ENCODE measurements at places on chromosomes 5 and 9.
A peak's percentile ranks its signal among the peaks of the same experiment; 100 is the strongest.

DNA sequence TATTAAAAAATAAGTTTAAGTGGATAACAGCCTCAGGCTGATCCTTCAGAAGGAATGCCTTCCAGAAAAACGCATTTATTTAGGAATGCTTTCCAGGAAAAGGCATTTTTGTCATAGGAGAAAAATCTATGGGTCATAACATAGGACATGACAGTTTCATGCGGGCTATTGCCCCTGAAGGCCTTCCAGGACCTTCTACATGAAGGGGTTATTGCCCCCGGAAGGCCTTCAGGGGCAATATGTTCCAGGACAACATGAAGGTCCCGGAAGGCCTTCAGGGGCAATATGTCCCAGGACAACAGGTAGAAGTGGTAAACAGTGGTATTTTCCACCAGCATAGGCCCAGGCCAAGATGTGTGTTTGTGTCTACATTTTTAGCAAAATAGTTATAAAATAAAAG lies 191.3 kb upstream of the RASA1 start:
- no peak for DNase-seq

- DNase-seq: no peak
Measured at GRCh38 chr5:142780871-142781270, 10.7 kb downstream of the ARHGAP26 start.

- no peak for DNase-seq
Measured at GRCh38 chr9:111909444-111909843, 12.8 kb downstream of the UGCG start.

GRCh38 chr5:137622850-137623249 lies 113.0 kb downstream of the KLHL3 start:
- no peak for DNase-seq

GRCh38 chr5:179763215-179763945 lies 30.4 kb upstream of the LTC4S start:
- peak; percentile 37 for DNase-seq

DNA sequence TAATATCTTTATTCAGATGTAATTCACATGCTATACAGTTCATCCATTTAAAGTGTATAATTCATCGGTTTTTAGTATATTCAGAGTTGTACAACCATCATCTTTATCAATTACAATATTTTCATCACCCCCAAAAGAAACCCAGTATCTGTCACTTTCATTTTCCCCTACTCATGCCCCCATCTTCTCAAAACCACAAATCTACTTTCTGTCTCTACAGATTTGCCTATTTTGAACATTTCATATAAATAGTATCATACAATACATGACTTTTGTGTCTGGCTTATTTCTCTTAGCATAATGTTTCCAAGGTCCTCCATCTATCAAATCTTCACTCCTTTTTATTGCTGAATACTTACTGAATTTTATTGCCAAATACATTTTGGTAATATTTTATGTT lies 305.1 kb upstream of the SGCD start:
- DNase-seq: no peak

DNA sequence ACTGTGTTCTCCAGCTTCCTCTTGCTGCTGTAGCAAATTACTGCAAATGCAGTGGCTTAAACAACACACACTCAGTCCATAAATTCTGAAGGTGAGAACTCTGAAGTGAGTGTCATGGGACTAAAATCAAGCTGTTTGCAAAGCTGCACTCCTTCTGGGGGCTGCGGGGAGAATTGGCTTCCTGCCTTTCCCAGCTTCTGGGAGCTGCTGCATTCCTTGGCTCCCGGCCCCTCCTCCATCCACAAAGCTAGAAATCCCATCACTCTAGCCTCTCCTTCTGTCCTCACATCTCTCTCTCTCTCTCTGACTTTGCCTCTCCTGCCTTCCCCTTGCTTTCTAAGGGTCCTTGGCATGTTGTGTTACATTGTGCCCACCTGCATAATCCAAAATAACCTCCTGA lies 14.2 kb upstream of the MED10 start:
- DNase-seq: no peak

DNA sequence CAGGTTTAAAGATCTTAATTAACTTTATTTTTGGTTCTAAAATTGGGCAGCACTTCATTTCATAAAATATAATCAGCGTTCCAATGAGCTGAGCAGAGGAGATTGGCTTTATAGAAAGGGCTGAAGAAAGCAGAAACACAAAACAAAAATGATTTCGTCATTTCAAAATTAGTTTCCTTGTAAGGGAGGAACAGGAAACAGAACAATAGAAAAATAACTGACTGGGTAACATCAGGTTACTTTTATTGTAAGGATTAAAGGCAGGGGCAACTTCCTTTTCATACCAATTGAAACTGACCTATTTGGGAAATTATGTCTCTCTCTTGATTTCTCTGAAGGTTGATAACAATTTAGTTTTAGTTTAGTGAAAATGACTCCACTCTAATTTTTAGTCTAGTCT lies 157.1 kb downstream of the ATP10B start:
- DNase-seq: no peak

- DNase-seq: no peak
Measured at GRCh38 chr9:4970970-4971641, 14.0 kb upstream of the JAK2 start.

GRCh38 chr9:5608298-5609225 lies 20.3 kb upstream of the RIC1 start:
- no peak for DNase-seq

- no peak for DNase-seq
Measured at GRCh38 chr5:121967187-121967586, 5.4 kb downstream of the SRFBP1 start.

GRCh38 chr5:179762781-179763176 lies 30.2 kb downstream of the MAML1 start:
- no peak for DNase-seq

- DNase-seq: no peak
Measured at GRCh38 chr5:1430121-1430795, 15.0 kb downstream of the SLC6A3 start.

DNA sequence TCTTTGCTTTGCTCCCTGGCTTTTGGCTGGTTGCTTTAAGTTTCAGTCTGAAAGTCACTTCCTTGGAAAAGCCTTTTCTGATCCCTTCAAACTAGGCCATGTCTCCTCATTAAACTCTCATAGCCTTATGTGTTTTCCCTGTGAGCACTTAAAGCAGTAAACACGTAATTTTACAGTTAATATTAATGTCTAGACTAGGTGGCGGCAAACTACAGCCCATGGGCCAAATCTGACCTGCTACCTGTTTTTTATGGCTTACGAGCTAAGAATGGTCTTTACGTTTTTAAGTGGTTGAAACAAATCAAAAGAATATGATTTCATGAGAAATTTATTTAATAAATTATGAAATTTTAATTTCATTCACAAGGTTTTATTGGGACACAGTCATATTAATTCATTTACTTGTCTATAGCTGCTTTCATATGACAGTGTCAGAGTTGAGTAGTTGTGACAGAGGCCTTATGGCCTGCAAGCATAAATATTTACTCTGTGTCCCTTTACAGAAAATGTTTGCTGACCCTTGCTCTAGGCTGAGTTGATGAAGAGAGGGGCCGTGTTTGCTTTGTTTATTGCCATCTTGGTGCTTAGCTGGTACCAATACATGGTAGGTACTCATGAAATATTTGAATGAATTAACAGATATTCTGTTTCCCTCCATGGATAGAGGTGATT lies 7.4 kb downstream of the SLC44A1 start:
- no peak for DNase-seq

DNA sequence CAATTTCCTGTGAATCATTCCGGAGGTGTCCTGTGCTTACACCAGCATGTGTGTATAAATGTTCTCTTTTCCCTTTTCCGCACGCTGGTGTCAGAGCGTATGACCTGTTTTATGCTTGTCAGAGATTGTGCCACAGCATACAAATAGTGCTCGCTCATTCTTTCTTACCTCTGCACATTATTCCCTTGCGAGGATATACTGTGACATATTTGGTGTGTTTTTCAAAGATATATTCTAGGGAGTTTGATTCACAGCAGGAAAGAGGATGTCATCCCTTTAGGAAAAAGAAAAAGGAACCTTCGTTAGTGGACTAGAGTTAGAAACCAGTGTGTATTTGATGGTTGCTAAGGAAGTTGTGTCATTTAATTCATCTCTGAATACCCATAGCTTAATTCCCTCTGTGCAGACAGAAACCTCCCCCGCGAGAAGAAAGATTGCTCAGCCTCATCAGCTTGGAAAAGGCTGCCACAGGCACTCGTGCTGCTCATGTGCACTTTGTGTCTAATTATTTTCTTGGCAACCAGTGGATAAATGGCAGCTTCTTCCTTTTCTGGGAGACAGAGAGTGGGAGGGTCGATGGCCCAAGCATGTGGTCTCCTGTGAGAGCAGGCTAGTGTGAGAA lies 14.7 kb upstream of the CCIN start:
- no peak for DNase-seq

DNA sequence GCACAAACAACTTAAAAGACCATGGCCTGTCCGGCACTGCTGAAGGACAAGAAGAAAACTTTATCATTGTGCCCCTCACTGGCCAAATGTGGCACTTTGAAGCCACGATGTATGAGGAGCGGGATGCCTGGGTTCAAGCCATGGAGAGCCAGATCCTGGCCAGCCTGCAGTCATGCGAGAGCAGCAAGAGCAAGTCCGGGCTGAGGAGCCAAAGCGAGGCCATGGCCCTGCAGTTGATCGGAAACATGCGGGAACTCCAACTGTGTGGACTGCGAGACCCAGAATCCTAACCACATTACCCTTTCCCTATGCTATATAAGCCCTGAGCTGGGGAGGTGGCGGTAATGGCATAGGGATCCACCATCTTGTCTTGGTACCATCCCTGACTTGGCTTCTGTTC lies 497.9 kb downstream of the ANXA1 start:
- no peak for DNase-seq

- peak; percentile 2 for DNase-seq
Measured at GRCh38 chr5:110757118-110757729, 18.4 kb downstream of the SLC25A46 start.

- DNase-seq: no peak
Measured at GRCh38 chr5:146565764-146566367, 49.9 kb upstream of the GPR151 start.

- DNase-seq: no peak
Measured at GRCh38 chr9:87270221-87270847, 227.3 kb upstream of the DAPK1 start.

DNA sequence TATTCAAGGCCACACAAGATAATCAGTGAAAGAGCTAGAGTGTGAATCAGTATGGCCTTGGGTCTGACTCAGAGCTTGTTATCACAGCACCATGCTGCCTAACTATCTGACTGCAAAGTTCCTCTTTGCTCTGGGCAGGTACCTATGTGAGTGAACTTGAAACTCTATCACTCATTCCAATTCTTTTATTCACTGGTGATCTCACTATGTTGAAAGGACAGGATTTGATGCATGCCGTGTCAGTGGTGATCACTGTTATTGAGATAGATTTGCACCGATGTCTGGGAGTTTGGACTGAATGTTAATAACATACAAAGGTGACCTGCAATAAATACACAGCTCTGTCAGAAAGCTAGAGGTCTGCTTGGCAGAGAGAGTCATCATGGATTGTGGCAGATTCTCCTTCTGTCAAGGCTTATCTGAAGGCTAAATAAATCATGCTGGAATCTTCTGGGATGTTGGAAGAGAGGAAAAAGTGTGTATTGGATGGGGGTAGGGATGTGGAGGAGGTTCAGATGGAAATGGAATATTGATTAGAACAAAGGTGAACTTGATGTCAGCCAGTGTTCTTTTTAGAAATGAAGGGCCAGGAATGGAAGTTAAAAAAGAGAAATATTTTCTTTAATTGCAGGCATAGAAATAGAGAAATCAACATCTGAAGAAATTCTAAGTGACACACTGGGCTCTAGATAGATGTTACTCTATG lies 91.8 kb upstream of the TNC start:
- no peak for DNase-seq

- no peak for DNase-seq
Measured at GRCh38 chr5:160363660-160364395, 6.6 kb downstream of the C1QTNF2 start.

GRCh38 chr5:107302441-107302840 lies 368.3 kb downstream of the EFNA5 start:
- DNase-seq: no peak

DNA sequence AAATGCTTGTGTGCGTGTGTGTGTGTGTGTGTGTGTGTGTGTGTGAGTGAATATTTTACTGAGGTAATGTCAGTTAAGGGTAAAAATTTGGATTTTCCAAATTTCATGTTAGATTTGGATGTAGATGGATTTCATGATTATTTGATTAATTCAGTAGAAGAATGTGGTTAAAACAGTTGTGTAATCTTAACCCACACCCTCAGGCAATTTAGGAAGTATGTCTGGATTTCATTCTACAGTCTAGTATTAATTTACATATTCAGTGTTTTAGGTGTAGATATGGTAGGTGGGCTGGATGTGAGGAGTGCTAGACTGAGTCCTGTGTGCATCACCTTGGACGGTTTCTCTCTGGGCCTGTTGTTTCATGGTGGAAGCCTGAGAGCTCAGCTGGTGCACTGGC lies 99.1 kb upstream of the CKMT2 start:
- DNase-seq: no peak

DNA sequence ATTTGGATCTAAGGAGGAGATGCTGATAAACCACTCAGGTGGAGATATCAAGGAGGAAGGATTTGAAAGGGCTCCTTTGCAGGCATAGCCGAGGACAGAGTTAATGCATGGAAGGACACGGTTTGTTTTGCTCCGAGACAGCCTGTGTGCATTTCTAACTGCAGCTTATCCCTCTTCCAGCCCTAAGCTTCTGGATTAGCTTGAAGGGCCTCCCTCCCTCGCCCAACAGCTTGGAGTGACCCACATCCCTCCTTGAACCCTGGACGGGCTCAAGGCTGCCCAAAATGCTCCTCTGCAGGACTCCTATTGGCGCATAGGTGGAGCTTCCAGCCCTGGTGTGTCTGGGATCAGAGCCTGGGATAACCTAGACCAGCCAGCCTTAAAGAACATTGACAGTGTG lies 66.7 kb downstream of the PPARGC1B start:
- no peak for DNase-seq

GRCh38 chr5:171272996-171273970 lies 35.8 kb upstream of the TLX3 start:
- no peak for DNase-seq

- DNase-seq: no peak
Measured at GRCh38 chr9:111658943-111659342, 2.5 kb upstream of the GNG10 start.

DNA sequence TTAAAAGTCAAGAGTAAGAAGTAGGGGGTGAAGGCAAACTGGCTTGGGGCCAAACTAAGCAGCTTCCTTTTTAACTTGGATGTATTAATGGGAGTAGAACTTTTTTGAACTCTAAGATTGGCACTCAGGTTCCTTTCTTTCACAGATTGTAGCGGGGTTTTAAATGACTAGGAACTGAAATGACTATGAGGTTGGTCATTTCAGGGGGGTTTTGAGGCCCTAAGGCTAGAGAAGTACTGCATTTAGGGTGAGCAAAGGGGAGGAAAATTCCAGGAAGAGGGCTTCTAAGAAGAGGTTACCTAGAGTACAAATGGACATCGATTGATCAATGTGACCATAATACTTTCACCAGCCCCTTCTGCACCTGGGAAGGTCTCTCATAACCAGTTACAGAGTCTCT lies 381.8 kb downstream of the MLLT3 start:
- no peak for DNase-seq

DNA sequence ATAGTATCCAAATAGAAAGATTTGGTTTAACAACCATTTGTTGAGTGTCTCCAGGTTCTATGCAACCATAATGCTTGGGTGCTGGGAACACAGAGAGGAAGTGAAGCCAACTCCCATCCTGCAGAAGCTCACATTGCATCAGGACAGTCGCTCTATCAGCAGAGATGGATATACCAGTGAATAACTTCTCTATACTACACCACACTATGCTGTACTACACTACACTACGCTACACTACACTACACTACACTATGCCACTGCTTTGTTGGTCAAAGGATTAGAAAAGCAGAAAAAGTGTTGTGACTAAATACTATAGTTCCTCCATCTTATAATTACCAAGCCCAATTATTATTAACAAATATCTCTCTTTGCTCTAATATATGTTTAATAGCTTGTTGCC lies 89.2 kb upstream of the PRRC1 start:
- DNase-seq: no peak

All from GDM1 (cell line).